ENCODE measurements at places on chromosomes 11 and 22.

- no peak for DNase-seq
These were observed 19.1 kb downstream of the MGAT3 start for GRCh38 chr22:39475902-39476301.

- DNase-seq = no peak
These were observed 7.3 kb upstream of the AHNAK start for GRCh38 chr11:62553839-62554361.

GRCh38 chr22:39316440-39317083 lies 2.9 kb downstream of the RPL3 start:
- DNase-seq = peak; percentile 88

GRCh38 chr11:46149342-46149741 lies 28.1 kb upstream of the PHF21A start:
- DNase-seq = no peak

- DNase-seq = no peak
These were observed 169.3 kb downstream of the CASP12 start for GRCh38 chr11:104728927-104729326.

- DNase-seq = no peak
These were observed 43.8 kb downstream of the RPL27A start for GRCh38 chr11:8726395-8726794.

GRCh38 chr11:64078905-64079304 lies 43.2 kb downstream of the FLRT1 start:
- DNase-seq = no peak

DNA sequence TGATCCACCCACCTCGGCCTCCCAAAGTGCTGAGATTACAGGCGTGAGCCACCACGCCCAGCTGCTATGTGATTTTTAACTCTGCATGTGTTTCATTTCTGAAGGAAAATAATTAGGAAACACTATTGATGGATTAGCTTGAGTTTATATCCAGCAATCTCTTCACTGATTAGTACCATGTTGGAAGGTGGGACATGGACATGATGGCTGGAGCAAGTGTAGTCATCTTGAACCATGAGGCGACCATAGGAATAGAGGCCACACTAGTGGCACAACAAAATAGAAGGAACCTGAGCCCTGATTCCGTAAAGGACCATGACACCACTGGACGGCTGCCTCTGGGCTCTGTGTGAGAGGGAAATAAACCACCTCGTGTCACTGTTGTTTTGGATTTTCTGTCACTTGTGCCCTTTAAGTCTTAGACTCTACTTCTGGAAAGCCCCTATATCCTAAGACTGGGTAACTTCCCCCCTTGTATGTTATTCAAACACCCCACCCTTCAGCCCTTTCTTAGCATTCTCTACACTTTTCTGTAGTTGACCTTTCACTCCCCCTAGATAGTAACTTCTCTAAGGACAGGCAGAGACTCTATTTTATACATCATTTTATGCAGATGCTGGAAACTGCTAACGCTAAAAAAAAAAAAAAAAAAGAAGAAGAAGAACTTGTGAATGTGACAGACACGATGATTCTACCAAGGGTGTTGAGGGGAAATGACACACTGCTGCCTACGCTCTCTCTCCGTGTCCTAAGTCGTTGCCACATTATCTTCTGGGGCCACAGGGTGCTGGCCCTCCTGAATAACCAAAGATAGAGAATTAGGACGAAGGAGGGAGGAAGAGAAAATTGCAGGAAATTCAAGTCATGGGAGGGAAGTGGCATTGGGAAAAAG lies 2.7 kb upstream of the VPS37C start:
- no peak for DNase-seq

DNA sequence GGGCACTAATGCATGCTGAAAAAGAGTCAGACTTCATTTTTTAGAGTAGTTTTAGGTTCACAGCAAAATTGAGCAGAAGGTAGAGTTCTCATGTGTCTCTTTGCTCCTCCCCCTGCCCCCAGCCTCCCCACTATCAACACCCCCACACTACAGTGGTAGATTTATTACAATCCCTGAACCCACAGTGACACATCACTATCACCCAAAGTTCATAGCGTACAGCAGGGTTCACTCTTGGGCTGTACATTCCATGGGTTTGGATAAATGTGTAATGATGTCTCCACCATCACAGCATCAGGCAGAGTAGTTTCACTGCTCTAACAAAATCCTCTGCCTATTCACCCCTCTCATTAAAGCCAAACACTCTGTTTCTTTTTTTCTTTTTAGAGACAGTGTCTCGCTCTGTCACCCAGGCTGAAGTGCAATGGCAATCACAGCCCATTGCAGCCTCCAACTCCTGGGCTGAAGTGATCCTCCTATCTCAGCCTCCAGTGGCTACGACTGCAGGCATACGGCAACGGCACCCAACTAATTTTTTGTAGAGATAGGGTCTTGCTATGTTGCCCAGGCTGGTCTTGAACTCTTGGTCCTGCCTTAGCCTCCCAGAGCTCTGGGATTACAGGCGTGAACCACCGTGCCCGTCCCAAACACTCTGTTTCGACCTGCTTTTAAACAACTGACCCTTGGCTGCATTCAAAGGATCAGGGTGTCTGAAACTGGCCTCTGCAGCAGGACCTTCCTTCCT lies 4.1 kb downstream of the BEST1 start:
- no peak for DNase-seq

GRCh38 chr11:93746101-93746500 lies 4.6 kb downstream of the C11orf54 start:
- DNase-seq = no peak

GRCh38 chr22:24282401-24282800 lies 11.8 kb downstream of the SPECC1L start:
- no peak for DNase-seq

GRCh38 chr11:123197711-123198110 lies 2.7 kb upstream of the CLMP start:
- no peak for DNase-seq

- DNase-seq = no peak
These were observed 11.5 kb upstream of the RAB39A start for GRCh38 chr11:107916671-107917241.

- DNase-seq = no peak
These were observed 8.8 kb downstream of the SLC35F2 start for GRCh38 chr11:107849790-107850189.

- no peak for DNase-seq
These were observed 33.1 kb upstream of the ETS1 start for GRCh38 chr11:128620309-128621100.

- no peak for DNase-seq
These were observed 5.3 kb downstream of the RELA start for GRCh38 chr11:65657426-65657825.

GRCh38 chr11:46465683-46466082 lies 74.1 kb upstream of the CHRM4 start:
- DNase-seq = no peak

GRCh38 chr11:71551711-71552110 lies 3.5 kb downstream of the KRTAP5-9 start:
- no peak for DNase-seq

All from endothelial cell of umbilical vein (primary cell).